Activated T-cell treated with anti-CD3 and anti-CD28 coated beads for 48 hours (primary cell): ENCODE measurements at places on chromosomes 12 and 14.

- DNase-seq = no peak
Observed at GRCh38 chr12:26692407-26692806, 140.6 kb downstream of the ITPR2 start.

DNA sequence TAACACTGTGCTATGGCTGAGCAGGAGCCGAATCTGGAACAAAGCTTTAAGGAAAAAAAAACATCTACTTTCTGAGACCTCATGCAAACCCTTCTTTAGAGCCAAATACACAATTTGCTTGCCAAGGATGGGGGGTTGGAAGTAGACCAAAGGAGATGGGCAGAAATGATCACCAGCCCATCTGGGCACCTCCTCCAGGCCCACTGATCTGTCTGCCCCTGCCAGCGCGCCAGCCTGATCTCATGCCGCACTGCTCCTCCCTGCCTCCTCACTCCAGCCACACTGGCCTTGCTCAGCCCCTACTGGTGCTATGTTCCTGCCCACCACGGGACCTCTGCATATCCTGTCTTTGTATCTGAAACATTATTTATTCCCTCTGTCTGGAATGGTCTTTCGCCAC is 24.8 kb upstream of the RAB35 start:
- no peak for DNase-seq

DNA sequence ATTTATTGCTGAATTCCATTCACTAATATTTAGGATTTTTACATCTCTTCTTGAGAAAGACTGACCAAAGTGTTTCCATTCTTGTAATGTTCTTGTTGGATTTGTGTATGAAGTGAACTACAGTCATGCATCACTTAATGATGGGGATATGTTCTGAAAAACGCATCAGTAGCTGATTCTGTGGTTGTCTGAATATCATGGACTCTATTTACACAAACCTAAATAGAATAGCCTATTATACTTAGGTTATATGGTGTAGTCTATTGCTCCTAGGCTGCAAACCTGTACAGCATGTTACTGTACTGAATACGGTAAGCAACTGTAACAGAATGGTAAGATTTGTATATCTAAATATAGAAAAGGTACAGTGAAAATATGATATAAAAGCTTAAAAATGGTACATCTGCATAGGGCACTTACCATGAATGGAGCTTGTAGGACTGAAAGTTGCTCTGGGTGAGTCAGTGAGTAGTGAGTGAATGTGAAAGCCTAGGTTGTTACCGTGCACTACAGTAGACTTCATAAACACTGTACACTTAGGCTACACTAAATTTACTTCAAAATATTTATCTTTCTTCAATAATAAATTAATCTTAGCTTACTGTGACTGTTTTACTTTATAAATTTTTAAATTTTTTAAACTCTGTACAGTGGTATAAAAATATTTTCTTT is 27.6 kb upstream of the P2RX4 start:
- DNase-seq = no peak

GRCh38 chr14:78383060-78383459 is 212.9 kb downstream of the NRXN3 start:
- DNase-seq = no peak

GRCh38 chr12:81257947-81258551 is 180.2 kb downstream of the ACSS3 start:
- no peak for DNase-seq
